ENCODE measurements at places on chromosomes 13 and 19.

- DNase-seq, result no peak
Observed at GRCh38 chr19:590396-590745, 690 bp downstream of the HCN2 start.

DNA sequence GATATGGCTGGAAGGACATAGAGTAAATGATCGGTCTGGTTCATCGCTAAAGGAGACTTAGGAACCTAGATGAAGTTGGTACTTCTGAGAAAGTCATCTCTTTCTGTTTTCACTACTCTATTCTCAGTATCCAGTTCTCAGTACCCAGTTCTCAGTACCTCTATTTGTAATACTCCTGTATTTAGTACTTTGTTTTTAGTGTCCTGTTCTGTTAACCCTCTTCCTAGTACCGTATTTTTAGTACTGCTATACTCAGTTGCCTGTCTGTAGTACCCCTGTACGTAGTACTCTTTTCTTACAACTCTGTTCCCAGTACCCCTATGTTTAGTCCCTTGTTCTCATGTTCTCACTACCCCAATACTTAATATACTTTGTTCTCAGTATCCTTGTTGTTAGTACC, 1.2 kb downstream of the RFXAP start:
- no peak for DNase-seq

GRCh38 chr13:26968431-26969341, 202.9 kb downstream of the USP12 start:
- DNase-seq, result no peak

GRCh38 chr13:98252931-98253470, 75.9 kb upstream of the RNF113B start:
- no peak for DNase-seq

- no peak for DNase-seq
Observed at GRCh38 chr19:51194527-51195315, 30.2 kb upstream of the CD33 start.

- DNase-seq, result no peak
Observed at GRCh38 chr19:5857203-5858081, 6.2 kb upstream of the FUT3 start.

- no peak for DNase-seq
Observed at GRCh38 chr19:50199259-50199555, 4.2 kb upstream of the MYH14 start.

DNA sequence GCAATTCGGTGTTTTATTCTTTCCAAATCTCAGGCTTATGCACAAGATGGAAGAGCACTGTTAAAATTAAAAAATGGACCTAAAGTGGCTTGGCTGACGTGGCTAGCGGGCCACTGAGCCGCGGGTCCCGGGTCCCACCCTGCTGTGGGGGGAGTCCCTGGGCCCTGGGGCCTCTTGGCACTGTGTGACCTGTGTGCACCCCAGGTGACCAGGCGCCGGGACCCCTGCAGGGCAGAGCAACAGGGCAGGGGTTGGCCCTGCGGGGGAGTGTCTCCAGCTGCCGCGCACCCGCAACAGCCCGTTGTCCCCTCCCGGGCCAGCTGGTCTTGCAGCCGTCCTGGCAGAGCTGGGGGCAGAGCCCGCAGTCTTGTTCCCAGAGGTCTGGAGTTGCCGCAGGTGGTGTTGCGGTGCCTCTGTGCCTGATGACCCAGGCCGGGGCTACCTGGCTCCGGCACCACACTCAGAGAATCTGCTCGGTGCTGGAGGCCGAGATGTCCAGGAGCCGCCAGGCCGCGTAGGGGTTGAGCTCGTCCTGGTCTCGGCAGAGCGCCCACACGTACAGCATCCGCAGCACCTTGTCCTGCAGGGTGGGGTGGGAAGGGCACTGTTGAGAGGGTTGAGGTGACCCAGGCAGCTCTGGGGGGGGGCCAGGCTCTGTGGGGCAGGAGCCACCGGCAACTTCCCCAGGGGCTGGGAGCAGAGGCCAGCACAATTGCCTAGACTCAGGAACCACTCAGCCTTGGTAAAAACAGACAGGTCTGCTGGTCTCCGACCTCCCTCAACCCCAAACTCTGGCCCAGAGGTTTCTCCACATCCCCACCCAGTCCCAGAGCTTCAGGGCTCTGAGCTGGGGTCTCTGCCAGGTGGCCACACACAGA, 1.0 kb upstream of the CTXN1 start:
- no peak for DNase-seq

DNA sequence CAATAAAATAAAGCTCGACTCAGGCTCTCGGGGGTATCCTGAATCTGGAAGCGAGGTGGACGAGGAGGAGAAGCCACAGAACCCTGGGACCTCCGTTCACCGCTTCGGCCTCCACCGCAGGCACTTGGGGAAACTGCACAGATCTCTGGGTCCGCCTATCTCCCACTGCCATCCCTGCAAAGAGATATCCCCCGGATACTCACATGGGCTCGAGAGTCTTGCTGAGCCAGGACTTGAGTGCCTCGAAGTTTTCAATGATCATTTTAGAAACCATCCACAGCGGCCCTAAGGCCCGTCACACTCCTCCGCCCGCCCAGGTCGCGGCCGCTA, 589 bp downstream of the RBM26 start:
- no peak for DNase-seq

- DNase-seq, result no peak
Observed at GRCh38 chr13:78430166-78430791, 173.1 kb downstream of the POU4F1 start.

DNA sequence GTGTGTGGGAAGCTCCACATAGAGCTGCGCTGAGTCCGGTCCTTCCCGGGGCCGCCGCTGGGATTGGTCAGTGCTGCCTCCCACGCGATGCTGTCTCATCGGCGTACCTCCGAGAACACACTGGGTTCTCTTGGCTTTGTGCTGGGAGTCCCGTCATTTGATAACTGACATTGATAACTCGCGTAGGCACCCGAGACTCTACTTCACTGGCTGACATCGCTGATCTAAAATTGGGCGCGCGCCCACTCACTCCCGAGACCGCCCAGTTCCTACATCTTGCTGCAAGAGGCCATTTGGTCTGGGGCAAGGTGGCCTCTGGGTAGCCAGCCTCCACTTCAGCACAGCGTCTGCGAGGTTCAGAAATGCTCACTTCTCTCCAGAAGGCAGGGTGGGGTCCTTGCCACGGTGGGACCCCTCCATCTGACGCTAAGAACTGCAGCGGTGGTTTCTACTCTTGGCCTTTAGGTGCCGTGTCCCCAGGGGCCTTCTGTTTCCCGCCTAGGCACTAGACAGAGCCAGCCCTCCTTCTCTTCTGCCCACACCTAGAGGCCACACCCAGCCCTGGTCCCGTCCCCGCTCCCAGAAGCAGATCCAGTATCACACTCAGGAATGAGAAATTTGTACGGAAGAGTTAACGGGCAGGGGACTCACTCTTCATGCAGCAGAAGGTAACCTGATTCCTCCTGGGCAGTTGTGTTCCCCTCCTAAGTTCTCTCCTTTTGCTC, 40.7 kb upstream of the ATP11A start:
- DNase-seq, result no peak

- DNase-seq, result no peak
Observed at GRCh38 chr19:1133471-1133929, 29.7 kb downstream of the GPX4 start.

DNA sequence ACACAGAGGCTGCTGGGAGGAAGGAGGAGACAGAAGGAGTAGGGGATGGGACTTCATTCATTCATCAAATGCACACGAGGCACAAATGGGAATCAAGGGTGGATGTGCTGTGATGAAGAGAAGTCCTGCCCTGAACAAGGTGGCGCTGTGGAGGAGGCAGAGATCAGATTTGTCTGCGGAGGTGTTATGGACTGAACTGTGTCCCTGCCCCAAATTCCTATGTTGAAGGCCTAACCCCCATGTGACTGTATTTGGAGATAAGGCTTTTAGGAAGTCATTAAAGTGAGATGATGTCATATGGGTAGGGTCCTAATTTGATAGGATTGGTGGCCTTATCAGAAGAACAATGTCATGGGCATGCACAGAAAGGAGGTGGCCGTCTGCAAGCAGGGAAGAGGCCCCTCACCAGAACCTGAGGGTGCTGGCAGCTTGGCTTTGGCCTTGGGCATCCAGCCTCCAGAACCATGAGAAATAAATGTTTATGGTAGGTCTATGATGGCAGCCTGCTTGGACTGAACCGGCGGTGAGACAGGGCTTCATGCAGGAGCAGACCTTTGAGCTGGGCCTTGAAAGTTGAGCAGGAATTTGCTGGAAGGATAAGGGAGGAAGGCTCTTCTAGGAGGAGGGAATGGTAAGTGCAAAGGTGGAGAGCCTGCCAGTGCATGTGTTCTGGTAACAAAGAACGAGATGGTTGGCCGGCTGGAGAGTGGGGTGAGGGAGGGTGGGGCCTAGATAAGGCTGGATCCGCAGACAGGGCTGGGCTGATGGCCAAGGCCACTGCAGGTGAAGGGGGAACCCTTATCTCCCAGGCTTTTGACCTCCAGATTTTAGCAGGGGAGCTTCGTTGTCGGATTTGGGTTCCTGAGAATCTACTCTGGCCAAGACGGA, 2.7 kb upstream of the CEBPA start:
- DNase-seq, result no peak

- DNase-seq, result no peak
Observed at GRCh38 chr19:3190921-3191805, 5.4 kb downstream of the NCLN start.

DNA sequence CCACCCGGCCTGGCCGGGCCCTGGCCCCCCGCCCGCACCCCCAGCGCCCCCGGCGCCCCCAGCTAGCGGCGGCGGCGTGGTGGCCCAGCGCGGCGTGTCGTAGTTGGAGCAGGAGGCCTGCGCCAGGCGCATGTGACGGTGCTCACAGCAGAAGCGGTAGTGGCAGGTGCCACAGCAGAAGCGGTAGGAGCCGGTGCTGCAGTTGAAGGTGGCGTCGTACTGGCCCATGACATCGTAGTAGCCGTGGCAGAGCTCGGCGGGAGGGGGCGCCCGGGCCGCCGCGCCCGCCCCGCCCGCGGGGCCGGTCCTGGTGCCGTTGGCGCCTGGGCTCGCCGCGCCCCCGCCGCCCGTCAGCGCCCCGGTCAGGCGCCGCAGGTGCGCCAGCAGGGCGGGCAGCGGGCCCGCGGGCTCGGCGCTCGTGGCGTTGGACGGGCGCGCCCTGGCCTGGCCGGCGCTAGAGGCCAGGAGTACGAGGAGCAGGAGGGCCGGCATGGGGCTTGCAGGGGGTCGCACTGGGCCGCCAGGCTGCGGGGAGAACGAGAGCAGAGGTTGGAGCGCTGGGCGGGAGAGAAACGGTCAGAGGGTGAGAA, 633 bp downstream of the SHISA7 start:
- no peak for DNase-seq

- no peak for DNase-seq
Observed at GRCh38 chr13:100824366-100824765, 149.8 kb upstream of the TMTC4 start.

GRCh38 chr19:7257148-7258040, 36.8 kb downstream of the INSR start:
- no peak for DNase-seq

- no peak for DNase-seq
Observed at GRCh38 chr19:35212241-35212640, 16.3 kb downstream of the FAM187B start.

DNA sequence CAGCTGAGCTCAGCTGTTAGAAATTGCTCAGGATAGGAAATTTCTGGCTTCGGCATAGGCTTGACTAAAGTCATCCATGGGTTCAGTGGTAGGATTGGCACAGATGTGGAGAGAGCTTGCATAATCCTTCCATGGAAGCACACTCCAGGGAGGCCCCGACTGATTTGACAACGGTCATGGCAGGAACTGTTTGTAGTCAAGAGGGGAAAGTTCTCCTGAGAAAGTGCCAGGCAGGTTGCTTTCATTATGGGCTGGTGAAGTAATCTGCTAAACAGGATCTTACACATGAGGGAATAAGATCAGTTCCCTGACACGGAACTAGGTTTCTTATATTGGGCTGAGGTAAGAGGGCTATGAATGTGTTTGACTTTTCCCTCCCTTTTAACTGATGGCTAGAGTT, 120.1 kb downstream of the RGCC start:
- DNase-seq, result no peak

GRCh38 chr13:87128036-87128435, 543.1 kb upstream of the SLITRK5 start:
- no peak for DNase-seq

- DNase-seq, result no peak
Observed at GRCh38 chr13:42973581-42973980, 18.5 kb downstream of the EPSTI1 start.

GRCh38 chr13:43191546-43191945, 168.2 kb downstream of the DNAJC15 start:
- DNase-seq, result no peak

- DNase-seq, result no peak
Observed at GRCh38 chr13:66301006-66301405, 929.1 kb downstream of the PCDH9 start.

- DNase-seq, result no peak
Observed at GRCh38 chr13:110097013-110097412, 209.9 kb downstream of the COL4A1 start.

DNA sequence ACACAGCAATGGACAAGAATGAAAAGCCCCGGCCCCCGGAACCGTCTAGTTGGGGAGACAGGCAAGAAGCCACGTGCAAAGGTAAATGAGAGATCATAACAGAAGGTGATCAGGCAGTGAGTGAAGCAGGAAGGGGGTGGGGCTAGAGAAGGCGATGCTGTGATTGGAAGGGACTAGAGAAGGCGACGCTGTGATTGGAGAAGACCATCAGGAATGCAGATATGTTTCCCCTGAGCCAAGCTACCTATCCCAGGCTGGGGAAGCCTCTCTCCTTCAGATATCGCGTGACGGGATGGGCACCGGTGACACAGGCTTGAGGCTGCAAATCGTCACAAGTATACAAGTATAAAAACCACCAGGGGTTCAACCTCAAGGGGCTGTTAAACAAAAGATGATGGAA, 21.8 kb downstream of the DCAF15 start:
- no peak for DNase-seq

GRCh38 chr13:112510002-112510780, 77.8 kb downstream of the TUBGCP3 start:
- no peak for DNase-seq

DNA sequence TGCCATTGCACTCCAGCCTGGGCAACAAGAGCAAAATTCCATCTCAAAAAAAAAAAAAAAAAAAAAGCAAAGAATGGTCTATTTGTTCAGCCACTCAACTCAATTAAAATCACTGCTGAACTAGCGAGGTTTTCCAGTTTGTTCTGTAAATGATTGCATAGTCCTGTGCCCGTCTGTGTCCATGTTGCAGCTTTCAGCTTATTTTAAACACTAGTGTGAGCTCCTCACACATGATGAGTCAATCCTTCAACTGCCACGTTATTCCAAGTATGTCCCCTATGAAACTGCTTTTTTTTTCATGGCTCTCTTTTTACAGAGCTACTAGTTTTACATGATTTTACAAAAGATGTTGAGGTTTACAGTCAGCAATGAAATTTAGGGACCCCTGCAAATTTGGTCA, 12.2 kb downstream of the SUGP2 start:
- DNase-seq, result no peak

- DNase-seq, result no peak
Observed at GRCh38 chr19:7550987-7551761, 15.7 kb downstream of the PNPLA6 start.

- DNase-seq, result no peak
Observed at GRCh38 chr13:43354153-43354945, 331.0 kb downstream of the DNAJC15 start.

- no peak for DNase-seq
Observed at GRCh38 chr19:49149652-49150105, 5.5 kb downstream of the HRC start.

- no peak for DNase-seq
Observed at GRCh38 chr19:28577666-28578065, 635.3 kb downstream of the UQCRFS1 start.

GRCh38 chr19:38550376-38550775, 67.4 kb downstream of the MAP4K1 start:
- DNase-seq, result no peak
